Stimulated activated CD8-positive, alpha-beta memory T cell treated with anti-CD3 and anti-CD28 coated beads, Interleukin-7, amount 100 ng/mL, for 1 hour (primary cell): ENCODE measurements at places on chromosomes 5 and 9.

DNA sequence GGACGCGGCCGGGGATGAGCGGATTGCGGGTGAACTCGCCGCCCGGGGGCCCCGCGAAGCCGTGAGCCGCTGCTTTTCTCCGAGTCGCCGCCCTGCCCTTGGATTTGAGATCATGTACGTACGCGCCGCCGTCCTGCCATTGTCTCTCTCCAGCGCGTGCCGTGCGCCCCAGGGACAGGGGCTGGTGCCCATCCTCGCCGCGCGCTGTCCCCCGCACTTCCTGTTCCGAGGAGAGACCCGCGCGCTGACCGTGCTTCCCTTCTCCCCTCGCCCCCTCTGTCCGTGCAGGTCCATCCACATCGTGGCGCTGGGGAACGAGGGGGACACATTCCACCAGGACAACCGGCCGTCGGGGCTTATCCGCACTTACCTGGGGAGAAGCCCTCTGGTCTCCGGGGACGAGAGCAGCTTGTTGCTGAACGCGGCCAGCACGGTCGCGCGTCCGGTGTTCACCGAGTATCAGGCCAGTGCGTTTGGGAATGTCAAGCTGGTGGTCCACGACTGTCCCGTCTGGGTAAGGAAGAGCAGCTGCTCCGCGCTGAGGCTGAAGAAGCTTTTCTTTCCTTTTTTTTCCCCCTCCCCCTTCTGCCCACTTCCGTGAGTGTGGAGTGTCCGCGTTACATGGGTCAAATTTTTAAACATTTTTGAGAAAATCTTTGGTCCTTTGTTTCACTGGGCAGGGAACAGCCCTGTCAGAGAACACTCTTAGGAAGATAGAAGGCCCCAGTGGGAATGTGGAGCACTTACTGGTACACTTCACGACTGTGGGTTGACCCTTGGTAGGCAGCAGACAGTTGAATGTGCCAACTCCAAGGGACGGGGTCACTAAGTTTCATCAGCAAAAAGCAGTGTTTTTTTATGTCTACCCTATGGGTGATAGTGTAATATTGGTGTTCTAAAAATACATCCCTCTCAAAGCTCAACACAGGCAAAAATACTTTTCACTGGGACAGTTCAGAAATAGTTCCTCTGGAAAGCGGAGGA is 727 bp downstream of the RHOBTB3 start:
- peak; percentile 1 for DNase-seq

GRCh38 chr5:120463991-120464626 is at the start of gene PRR16:
Gene PRR16 (plus strand): TSS chr5:120464300.
- no peak for DNase-seq

- DNase-seq, result no peak
Observed at GRCh38 chr9:93045521-93045920, 13.0 kb upstream of the SUSD3 start.

- no peak for DNase-seq
Observed at GRCh38 chr9:93111371-93112115, 15.5 kb downstream of the CARD19 start.

DNA sequence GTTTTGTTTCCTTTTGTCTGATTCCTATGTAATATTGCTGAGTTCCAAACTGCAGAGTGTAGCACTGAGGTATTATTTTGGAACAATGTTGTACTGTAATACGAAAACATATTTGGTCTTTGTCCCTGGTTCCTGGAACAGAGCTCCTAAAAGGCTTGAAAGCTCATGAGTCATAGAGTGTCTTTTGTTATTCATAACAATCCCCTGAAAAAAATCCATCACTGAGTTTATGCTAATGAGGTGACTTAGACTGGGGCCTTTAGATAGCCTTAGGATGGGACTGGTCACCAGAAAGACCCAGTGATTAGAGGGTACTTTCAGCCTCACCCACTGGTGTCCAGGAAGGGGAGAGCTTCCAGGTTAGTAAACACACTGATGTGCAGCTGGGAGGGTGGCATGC is 132.7 kb upstream of the POU5F2 start:
- no peak for DNase-seq

GRCh38 chr9:32942755-32943460 is 58.5 kb downstream of the APTX start:
- DNase-seq, result no peak

DNA sequence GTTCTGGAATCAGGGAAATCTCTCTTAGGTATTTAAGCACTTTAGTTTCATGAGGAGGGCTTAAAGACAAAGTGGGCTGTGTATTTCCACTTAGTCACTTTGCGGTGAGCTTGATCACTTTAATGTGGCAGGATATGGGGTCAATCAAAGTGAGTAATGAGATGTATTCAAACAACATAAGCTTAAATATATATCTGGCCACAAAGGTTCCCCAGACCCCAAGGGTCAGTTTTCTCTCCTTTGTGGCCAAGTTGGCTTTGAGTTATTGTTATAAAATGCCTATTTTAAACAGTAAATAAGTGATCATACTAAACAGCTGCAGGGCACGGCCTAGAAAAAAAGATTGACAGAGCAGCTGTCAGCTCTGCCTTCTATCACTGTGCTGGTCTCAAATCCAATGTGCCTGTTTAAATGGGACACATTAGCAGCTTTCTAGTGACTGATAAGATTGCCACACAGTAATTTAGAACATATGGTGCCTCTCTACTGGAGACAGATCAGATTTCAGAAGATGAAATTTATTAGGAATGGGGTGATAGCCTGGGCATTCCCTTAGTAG is 363.9 kb downstream of the AGTPBP1 start:
- DNase-seq, result no peak

GRCh38 chr5:143045062-143045461 is 274.9 kb downstream of the ARHGAP26 start:
- DNase-seq, result no peak

DNA sequence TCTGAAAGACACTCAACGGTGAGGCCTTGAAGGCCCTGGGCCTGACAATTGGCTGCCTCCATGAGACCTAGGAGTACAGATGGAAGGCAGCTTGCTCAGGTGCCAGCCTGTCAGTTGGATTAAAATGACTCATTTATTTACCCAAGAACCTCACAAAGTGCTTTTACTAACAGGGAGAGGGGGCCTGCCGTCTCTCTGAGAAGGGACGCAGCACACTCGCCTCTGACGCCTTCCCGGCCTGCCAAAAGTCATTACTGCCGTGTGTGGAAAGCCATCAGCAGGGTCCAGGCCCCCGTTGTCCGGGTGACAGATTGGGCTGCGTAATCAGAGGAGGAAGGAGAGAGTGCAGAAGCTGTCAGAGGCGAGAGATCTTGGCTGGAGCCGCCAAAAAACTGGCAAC is 32.4 kb downstream of the DDX31 start:
- no peak for DNase-seq

DNA sequence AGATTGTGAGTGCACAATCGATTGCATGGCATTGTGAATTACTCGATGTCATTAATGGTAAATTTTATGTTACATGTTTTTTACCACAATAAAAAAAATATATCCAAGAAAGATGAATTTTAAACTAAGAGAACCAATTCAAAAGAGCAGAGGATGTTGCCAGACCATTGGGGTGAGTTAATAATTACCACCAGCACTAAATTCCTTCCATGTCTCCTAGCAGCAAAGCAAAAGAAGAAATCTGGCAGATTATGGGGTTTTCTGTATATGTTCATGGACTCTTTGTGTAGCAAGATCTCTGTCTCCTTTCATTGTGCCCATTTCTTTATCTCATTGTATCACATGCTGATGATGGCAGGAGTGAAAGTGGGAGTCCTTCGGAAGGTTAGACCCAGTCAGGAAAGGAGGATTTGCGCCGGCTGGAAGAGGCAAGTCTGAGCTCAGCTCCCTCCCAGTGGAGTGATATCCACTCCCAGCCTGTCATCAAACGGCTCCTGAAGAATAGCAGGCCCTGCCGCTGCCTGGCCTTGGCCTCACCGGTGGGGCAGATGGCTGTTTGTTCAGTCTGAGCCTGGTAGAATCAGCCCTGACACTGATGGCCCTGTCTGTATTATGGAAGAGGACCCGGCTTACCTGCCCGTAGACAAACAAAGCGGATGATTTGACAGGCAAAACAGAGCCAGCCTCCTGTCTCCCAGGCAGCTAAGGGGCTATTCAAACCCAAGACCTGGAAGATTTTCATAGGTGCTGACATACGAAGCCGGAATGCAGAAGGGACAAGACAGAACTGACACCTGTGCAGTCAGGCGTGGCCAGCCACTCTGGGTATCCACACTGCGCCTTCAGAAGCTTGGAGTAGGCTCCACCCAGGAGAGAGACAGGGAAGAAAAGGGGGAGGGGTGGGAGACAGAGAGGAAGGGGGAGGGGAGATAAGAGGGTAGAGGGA is 21.9 kb upstream of the FOXE1 start:
- DNase-seq, result no peak

DNA sequence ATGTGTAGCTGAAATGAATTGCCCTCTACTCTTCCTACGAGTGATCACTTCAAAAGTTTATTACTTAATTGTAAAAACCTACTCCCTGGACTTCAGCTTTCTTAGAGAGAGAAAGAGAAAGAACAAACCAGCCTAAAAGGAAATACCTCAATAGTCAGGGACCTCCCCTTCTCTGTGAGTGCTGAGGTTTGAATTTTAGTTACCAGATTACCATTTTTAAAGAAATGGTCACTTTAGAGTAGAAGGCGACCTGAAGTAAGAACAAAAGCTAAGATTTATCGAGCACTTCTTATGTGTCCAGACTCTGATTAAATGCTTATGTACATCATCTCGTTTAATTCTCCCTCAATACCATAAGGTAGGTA is 11.3 kb downstream of the RAPGEF1 start:
- DNase-seq, result no peak

DNA sequence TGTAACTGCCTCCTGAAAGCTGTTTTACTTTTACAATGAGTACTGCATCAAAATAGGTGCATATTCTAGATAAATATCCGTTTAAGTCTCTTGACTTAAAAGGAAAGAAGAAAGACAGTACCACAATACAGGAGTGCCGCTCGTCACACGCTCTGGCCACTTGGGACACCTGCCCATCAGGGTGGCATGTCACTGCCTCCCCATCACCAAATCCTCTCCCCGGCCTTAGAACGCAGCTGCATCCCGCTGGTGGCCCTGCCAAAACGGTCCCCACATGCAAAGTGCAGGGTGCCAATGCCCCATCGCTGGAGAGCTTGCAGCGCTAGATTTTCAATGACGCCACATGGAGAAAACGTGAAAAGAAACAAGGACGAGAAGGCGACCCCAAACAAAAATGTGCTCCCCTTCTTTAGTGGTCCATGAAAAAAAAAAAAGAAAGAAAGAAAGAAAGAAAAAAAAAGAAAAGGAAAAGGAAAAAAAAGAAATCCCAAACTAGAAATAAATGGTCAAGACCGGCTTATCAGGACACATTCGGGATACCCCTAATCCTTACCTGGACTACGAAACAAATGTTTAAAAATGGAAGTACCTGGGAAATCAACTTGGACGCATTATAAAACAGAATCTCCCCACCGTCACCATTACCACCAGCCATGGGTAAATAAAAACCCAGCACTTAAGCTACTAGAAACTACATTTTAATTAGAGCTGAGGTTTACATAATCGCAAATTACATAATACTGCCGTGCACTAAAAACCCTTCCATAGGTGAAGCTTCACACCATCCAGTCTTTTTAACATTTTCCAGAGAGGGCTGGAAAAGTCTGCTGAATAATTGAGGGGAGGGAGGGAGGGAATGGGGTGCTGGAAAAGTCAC is 1.0 kb downstream of the ANKH start:
- DNase-seq, result peak; percentile 45

- no peak for DNase-seq
Observed at GRCh38 chr9:114655689-114656088, 1.9 kb downstream of the TEX53 start.

DNA sequence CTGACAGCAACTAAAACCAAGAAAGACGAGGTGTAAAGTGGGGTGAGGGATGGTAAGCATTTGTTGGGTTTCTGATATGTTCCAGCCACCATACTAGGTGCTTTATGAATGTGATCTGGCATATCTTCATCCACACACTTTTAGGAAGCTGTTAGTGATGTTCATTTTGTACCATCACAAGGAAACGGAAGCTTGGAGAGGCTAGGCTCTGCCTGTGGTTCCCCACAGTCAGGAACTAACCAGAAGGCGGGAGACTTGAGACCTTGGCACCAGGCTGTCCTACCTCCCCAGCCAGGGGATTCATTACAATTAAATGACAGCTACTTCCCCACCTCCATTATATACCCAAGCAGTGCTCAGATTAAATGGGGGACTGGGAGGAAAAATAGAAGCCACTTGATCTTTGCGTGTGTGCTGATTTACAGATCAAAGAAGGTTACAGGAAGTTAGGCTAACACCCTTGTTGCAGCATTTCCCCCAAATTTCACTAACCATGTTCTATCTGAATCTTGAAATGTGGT is 43.0 kb downstream of the SFXN1 start:
- DNase-seq, result no peak

GRCh38 chr9:100084734-100085133 is 14.1 kb downstream of the ERP44 start:
- DNase-seq, result no peak

DNA sequence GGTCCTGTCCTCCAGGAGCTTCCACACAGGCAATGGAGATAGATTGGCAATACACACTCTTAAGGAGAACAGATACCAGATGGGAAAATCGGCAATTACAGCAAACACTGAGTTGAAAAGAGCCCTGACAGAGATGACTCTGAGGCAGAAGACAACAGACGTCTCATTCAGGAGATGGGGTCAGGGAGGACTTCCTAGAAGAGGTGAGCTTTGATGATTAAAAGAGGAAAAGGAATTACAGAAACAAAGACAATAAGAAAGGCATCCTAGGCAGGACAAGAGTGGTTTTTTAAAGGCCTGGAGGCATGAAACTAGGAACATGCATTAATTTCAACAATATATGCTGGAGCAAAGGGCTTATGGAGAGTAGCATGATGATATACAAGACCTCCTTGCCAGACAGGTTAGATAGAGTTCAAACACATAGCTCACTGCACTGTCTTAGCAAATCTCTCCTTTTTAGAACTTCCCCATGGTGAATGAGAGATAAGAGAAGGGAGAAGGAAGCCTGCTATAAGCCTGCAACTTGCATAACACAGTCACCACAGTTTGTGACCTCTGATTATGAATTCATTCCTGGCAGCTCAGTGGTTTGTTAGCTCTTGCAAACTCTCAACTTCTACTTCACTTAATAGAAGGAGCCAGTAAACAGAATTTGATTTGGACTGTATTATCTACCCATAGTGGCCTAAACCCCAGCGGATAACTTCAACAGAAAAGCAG is 48.5 kb downstream of the SIL1 start:
- no peak for DNase-seq

GRCh38 chr5:170200876-170201275 is 31.9 kb upstream of the C5orf58 start:
- DNase-seq, result no peak

- DNase-seq, result no peak
Observed at GRCh38 chr5:93674138-93674537, 67.3 kb downstream of the POU5F2 start.

- no peak for DNase-seq
Observed at GRCh38 chr5:163867324-163867723, 361.9 kb downstream of the MAT2B start.

- DNase-seq, result no peak
Observed at GRCh38 chr9:138098116-138098907, 220.7 kb downstream of the CACNA1B start.

DNA sequence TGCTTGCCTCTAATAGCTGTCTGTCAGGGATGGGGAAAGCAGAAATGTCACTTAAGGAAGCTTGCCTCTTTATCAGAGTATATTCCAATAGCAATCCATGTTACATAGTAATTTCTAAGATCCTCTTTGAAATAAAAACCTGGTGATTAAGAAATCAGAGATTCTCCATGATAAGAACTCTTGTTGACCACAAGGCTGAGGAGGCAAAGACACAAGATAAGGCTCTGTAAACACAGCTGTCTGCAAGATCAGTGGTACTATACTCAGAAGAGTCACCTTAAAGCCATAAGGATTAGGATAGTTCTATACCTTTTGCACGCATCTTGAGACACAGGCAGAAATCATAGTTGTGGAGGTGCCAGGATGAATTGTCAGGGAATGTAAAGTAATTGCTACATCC is 40.3 kb downstream of the HEXB start:
- no peak for DNase-seq
